ENCODE measurements at places on chromosomes 2 and 18. TPM values are rescaled to one million over a fixed set of nuclear protein-coding genes. Genes with fewer than 3 reads are reported as not detected.

GRCh38 chr2:223929571-223930102, 15.5 kb downstream of the WDFY1 start:
- no peak for DNase-seq

DNA sequence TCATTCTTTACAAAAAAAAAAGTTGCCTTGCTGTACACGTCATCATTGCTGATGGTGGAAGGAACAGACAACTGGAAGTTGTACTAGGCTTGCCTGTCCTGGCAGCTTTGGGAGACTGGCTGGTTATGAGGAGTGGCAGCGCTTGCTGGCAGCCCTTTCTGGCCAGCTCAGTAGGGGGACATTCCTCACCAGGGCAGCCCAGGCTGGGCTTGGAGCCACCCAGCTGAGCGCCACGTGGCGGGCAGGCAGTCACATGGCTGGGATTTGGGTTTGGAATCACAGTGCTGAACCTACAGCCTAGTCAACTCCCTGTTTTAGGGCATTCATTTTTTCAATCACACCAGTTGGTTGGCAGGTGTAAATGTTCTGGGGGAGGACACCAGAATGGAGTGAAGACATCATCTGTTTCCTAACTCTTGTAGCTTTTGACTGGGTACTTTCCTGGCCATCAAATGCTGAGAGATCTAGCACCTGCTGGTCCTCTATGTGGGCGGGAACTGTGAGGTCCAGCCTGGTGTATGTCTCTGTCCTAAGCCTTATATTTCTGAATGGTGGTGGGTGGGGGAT, 139.3 kb downstream of the SETBP1 start:
- DNase-seq: peak; percentile 66

STARD6 gene
- not detected for total RNA-seq

DNA sequence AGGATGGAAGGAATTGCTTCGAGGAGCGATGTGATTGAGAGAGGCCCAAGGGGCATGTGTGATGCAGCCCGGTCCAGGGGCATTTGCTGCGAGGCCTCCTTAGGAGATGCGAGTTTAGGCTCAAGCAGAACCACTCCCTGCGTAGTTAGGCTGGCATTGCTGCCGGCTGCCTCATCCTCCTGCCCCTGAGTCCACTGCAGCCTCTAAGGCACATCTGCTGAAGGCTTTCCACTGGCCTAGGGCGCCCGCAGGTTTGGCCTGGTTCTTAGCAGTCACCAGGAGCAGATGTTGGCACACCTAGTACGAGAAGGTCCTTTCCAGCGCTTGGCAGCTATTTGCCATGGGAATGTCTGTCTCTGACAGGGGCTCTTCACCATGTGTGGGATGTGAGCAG, 20.7 kb downstream of the INPP5D start:
- DNase-seq: no peak

NLRC4 gene
- 1.7 TPM for total RNA-seq

SDC1 gene
- 44.2 TPM for total RNA-seq

SFXN5 gene
- total RNA-seq: 7.3 TPM

TTN gene
- total RNA-seq: 5,137 TPM

- DNase-seq: no peak
Observed at GRCh38 chr18:1806884-1807615, 764.3 kb downstream of the METTL4 start.

GRCh38 chr2:206387808-206388207, 55.5 kb upstream of the ADAM23 start:
- no peak for DNase-seq

ZNF512 gene
- 62.3 TPM for total RNA-seq

- DNase-seq: no peak
Observed at GRCh38 chr18:42394238-42394637, 439.2 kb downstream of the PIK3C3 start.

DNA sequence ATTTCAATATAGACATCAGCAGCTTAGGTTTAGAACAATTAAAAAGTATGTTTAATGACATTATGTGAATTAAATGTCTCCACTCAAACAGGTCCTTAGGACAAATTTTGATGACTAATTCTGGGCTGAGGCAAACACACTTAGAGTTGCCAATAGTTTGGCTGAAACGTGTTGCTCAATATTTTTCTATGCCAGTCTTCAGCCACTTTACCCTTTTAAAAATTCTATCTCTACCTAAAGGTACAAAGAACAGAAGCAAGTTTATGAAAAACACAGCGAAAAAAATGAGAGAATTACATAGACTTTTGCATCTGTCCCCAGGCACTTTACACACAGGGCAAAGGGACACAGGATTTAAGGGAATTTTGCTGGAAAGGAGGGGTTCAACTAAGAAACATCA, 4.5 kb downstream of the IDH1 start:
- no peak for DNase-seq

CCDC74A gene
- 2.2 TPM for total RNA-seq

GRCh38 chr18:55974521-55974920, 386.5 kb upstream of the TCF4 start:
- DNase-seq: no peak

FAM161A gene
- total RNA-seq: 7.5 TPM

- no peak for DNase-seq
Observed at GRCh38 chr2:110852541-110853263, 120.3 kb downstream of the ACOXL start.

GRCh38 chr2:26164641-26165211, 8.2 kb upstream of the GAREM2 start:
- DNase-seq: no peak

GRCh38 chr2:25159949-25160348, 8.4 kb downstream of the POMC start:
- peak; percentile 82 for DNase-seq

GRCh38 chr2:224263571-224264043, 138.3 kb downstream of the FAM124B start:
- no peak for DNase-seq
